ENCODE measurements at places on chromosomes 1 and 21.

DNA sequence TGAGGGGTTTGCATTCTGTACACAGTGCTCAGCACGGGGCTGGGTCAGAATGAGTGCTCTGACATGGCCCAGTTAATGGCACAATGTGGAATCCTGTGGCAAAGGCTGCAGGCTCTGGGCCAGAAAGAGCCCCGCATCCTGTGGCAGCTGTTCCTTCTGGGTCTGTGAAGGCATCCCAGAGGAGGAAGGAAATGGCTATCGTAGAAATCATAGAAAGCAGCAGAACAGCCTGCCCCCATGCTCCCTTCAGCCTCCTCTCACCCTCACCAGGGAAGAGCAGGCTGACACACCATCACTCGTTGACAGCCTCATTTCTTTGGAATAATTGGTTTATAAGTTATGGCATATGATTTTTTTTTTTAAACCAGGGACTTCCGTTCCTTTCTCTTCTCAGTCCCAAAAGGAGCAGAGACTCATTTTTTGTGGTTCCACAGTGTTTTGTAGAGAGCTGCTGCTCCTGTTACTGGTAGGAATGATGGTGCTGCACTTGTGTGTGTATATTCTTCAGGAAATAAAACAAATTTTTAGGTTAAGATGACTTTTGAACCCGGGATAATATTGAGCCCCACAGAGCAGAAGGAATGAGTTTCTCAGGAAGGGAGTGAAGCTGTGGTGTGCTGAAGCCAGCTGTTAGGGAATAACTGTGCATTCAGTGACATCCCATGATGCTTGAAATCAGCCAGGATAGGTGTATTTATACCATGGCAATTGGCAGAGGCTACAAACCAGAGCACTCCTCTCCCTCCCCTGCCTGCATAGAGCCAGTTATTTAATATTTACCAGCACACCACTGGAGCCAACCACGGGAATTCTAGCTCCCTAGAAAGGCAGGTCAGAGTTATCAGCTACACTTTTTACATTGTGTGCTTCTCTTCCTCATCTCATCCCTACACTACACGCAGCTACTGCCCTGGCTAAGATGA lies 32.0 kb downstream of the PLXNA2 start:
- DNase-seq = no peak

DNA sequence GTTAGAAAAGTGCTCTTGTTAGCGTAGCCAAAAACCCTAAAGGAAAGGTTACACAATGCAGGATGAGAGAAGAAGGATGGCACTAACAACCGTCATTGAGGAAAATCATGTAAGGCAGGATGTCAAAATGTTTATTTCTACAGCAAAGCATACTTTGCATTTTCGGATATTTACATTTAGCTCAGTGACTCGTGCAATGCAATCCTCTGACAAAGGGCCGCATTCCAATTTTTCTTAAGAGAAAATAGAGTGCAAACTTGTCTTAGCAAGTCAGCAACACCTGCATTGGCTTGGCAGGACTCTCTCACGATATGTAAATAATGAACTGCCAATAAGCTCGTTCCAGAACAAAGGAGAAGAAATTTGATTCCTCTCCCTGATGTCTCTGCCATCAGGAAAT lies 33.3 kb downstream of the TIAM1 start:
- DNase-seq = no peak

DNA sequence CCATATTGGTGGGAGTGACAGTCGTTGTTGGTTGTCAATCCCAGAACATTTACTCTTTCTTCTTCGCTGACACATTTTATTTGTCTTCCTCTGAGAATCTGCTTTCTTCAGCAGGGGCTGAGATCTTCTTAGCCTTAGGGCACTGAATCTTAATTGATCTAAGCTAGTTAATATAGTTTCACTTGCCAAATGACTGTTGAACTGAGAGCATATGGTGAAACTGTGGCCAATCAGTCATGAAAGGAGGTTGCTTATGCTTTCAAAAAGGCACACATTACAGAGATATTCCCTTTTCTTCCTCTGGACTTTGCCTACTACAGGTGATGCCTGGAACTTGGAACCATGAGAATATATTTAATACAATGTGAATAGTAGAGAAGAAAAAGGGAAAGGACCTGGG lies 60.0 kb upstream of the KIAA0040 start:
- no peak for DNase-seq

- peak; percentile 86 for DNase-seq
These were observed 15.9 kb upstream of the GPR25 start for GRCh38 chr1:200856716-200857357.

GRCh38 chr1:52551507-52552235 lies 1.2 kb downstream of the TUT4 start:
- peak; percentile 63 for DNase-seq

- DNase-seq = no peak
These were observed 122.3 kb upstream of the BACE2 start for GRCh38 chr21:41045534-41046268.

DNA sequence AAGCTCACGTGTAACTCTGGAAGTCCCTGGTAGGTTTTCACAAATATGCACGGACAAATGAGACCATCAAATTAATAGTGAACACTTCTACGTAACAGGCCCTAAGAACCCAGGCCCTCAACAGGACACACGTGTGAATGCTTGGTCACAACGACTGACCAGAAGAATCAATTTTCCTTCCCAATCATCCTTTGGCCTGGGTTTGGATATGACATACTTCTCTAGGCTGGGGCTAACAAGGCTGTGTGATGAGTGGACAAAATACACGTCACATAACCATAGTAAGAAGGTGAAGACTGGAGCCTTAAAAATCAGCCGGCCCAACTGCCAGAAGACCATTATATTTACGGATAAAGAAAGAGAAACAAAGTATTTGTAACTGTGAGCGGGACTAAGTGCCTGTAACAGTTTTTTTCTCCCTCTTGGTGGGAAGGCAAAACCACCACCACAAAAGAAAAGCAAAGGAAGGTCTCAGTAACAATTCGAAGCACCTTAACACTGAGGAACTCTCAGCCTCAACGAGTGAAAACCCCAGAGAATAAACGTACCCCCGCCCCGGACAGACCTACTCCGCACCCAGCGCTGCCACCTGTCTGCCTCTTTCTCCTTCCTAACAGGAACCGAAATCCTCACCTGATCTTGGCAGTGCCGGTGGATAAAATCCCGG lies 450 bp downstream of the SDE2 start:
- peak; percentile 29 for DNase-seq

DNA sequence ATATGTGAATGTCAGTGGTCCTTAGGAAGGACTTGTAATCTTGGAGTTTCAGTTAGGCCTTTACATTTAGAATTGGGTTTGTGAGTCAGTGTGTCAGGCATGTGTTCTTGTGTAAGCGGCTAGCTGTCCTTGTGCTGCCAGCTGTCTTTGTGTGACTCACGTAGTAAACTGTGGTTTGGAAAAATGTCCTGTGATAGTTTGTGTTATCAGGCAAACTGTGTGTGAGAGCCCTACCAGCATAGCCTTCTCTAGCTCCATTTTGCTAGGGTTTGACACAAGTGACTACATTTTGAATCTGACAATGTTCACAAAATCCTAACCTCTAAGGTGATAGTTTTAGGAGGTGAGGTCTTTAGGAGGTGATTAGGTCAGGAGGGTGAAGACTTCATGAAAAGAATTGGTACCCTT lies 6.9 kb upstream of the SLC35D1 start:
- DNase-seq = peak; percentile 96

- peak; percentile 23 for DNase-seq
These were observed 5.9 kb downstream of the SELENON start for GRCh38 chr1:25805863-25806225.

DNA sequence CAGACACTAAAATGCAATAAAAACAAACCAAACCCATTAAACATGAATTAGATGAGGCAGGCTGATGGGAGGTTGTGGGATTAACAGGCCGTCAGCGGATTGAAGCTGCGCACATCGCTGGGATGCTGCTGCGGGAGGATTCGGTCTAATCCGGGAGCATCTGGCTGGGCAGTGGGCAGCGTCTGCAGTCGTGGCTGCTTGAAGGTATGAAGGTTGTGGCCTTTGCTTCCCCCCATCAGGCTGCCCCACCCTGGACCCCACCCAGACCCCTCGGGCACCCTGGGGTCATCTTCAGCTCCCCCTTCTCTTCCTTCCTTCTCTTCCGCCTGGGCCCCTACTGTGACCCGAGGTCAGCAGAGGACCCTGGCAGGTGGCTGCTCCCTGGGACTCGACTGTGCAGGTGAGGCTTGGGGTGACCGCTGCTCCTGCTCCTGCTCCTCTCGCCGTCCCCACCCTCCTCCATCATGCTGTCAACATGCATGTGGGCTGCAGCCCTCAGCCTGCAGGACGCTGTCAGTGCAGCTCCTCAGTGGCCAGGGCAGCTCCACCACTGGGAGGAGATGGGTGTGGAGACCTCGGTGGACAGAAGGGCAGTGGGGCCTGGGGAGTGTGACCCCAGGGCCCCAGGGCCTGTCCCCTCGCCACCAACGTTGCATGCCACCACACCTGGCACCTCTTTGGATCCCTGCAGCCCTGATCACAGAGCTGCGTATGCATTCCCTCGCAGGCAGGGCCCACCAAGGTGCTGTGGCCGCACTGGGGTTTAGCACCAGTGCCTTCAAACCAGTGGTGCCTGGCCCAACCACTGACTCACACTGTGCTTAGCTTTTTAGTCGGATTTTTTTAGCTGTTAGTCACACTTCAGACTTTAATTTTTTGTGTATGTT lies 112.2 kb upstream of the COL6A1 start:
- DNase-seq = peak; percentile 67

DNA sequence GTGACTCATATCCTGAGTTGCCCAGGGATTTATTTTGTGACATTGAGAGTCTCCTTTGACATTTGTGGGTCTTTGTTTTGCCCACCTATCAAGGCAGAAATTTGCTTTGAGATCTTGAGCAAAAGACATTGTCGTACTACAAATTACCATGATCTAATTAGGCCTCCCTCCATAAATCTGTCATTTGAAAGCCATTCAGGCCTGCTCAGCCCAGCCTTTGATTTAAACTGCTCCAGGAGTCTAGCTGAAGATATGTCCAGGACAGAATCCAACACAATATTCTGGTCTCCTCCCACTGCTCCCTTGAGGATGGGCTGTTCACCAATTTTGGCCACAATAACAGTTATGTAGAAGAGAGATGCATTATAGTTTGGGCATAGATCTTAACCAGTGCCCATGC lies 86.7 kb downstream of the PROX1 start:
- DNase-seq = no peak

All from astrocyte of the spinal cord (primary cell).